GM12878 (cell line): ENCODE measurements at places on chromosomes 11 and 22.

- no peak for DNase-seq
These were observed 408.3 kb downstream of the ETS1 start for GRCh38 chr11:128179039-128179438.

- DNase-seq, result no peak
These were observed 41.6 kb downstream of the MRTFA start for GRCh38 chr22:40594924-40595323.

DNA sequence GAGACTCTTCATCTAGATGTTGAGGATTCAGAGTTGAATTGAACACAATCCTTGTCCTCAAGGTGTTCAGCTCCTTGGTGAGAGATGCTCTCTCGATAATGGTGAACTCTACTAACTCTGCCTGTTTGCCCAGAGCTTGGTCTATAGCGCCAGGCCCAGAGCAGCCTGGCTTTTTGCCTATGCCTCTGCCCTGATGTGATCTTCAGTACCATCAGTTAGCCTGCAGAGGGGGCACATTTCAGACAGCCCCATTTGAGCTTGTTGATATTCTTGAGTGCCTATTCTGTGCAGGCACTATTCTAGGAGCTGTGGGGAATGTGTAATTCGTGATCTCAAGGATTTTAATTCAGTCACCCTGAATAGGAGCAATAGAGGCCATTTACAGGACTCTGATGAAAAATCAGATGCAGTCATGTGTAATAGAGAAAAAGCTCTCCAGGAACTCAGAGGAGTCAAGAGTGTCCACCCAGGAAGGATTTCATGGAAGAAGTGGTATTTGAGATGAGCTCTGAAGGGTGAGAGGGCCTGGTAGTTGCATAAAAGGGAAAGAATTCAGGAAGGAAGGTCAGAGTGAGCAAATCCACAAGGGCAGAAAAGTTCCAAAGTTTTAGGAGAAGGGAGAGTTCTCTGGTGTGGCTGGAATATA, 19.3 kb downstream of the GTPBP1 start:
- DNase-seq, result no peak

DNA sequence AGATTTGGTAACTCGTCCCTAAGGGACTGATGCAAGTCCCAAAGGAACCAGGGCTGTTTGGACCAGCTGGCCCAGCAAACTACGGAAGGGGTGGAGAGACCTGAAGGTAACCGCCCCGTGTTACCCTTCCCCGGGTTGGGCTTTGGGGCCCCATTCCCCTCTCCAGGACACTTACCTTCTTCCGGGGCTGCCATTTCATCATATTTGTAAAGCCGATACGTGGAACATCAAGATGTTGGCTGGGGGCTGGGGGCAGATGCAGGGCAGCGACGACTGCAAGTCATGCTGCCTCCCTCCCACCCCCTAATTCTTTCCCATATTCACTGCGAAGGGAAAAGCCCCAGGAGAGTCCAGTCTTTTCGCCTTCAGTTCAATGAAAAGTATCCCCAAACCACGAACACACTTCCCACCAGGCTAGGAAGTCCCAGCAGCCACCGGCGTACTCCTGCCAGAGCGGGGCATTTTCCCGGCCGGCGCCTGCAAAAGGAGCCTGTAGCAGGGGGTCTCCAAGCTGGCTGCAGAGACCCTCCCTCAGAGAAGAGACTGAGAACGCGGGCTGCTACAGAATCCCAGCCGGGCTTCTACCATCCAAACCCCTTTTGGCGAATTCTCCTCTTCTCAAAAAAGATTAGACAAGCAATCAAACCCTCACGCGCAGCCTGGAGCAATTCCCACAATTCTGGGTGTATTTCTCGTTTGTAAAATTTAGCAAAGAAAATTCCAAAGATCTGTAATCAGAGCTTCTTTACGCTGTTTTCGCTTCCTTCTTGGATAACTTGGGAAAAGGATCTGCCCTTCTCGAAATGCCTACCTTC, 236.7 kb downstream of the TTC28 start:
- DNase-seq, result no peak

DNA sequence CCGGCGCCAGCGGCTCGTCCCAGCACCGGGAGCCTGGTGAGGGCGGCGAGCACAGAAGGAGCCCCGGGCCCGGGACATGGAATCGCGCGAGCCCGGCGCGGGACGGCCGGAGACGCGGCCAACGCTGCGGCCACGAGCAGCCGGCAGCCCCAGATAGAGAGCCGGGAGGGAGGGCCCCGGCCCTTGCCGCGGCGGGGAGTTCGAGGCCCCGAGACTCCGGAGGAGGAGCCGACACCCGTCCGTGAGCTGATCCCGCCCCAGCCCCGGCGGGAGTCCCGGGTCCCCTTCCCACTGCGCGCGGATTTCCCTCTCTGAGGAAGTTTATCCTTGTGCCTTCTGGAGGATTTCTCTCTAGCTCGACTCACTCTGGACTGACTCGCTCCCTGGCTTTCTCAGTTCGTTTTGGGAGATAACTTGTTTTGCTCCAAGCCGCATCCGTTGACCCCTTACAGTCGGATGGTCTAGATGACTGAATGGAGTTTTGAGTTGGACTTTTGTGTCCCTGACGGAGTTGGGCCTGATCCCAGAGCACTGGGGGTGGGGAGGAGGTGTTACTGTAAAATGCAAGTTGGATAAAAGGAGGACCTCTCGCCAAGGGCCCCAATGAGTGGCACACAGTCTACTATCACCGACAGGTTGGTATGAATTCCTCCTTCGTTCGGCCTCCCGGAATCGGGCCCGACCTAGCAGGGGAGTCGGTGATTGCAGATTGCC, 585 bp downstream of the ARHGEF12 start:
- DNase-seq, result no peak

- no peak for DNase-seq
These were observed 61.2 kb upstream of the BLID start for GRCh38 chr11:122177238-122177637.

DNA sequence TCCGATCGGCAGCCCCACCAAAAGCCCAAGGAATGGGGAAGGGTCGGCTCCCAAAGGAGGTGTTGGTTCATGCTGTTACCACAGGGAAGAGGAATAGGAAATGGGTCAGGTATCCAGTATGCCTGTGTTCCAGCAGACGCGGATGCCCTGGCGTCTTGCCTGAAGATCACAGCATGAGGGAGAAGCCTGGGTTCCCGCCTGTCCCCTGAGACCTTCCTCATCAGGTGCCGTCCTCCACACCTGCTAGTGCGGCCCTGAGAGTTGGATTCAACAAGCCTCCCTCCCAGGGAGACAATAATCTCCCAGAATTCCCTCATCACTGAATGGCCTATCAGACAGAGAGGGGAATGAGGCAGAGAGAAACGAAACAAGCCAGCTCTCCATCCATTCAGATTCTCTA, 92.2 kb downstream of the SPATA19 start:
- DNase-seq, result no peak

GRCh38 chr11:113119074-113119473, 157.9 kb downstream of the NCAM1 start:
- no peak for DNase-seq

- no peak for DNase-seq
These were observed 43.9 kb downstream of the ADM start for GRCh38 chr11:10348650-10349280.

GRCh38 chr22:19109198-19110063, 12.8 kb downstream of the DGCR2 start:
- peak; percentile 55 for DNase-seq

- no peak for DNase-seq
These were observed 13.6 kb upstream of the GALNT18 start for GRCh38 chr11:11635443-11635842.

- no peak for DNase-seq
These were observed 700 bp upstream of the DEPDC5 start for GRCh38 chr22:31753005-31753633.

- no peak for DNase-seq
These were observed 19.1 kb downstream of the ETS1 start for GRCh38 chr11:128568166-128568778.

DNA sequence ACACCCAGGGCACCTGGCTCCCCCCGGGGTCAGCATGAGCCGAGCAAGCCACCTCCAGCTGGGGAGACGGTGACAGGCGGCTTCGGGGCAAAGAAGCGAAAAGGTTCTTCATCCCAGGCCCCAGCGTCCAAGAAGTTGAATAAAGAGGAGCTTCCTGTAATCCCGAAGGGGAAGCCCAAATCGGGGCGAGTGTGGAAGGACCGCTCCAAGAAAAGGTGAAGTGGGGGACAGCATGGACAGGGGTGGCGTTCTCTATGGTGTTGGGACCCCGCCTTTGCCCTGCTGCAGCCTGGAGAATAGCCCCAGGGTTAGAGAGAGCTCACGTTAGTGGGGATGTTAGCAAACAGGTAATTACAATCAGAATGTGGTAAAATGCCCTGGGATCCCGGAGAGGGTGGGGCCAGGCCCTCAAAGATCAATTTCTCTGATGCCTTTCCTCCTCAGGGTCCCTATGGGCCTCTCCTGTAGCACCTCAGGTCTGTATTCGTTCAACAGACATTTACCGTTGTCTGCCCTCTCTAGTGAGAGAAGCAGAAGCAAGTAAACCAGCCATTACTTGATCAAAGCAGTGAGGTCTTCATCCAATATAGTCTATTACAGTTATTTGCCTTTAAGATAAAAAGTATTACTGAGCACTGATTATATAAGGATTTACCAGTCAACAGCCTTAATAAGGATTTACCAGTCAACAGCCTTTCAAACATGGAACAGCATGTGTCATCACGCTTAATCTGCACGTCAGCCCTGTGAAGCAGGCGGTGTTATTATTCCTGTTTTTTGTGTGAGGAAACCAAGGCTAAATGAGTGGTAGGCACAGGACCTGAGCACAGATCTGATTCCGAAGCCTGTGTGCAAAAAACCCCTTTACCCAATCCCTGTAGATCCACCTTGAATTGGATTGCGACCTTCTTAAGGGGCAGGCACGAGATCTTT, 1.0 kb downstream of the CCDC86 start:
- no peak for DNase-seq

GRCh38 chr11:121163658-121164308, 62.7 kb downstream of the TECTA start:
- DNase-seq, result peak; percentile 4

GRCh38 chr11:67436459-67437081, 912 bp downstream of the PTPRCAP start:
- peak; percentile 75 for DNase-seq

DNA sequence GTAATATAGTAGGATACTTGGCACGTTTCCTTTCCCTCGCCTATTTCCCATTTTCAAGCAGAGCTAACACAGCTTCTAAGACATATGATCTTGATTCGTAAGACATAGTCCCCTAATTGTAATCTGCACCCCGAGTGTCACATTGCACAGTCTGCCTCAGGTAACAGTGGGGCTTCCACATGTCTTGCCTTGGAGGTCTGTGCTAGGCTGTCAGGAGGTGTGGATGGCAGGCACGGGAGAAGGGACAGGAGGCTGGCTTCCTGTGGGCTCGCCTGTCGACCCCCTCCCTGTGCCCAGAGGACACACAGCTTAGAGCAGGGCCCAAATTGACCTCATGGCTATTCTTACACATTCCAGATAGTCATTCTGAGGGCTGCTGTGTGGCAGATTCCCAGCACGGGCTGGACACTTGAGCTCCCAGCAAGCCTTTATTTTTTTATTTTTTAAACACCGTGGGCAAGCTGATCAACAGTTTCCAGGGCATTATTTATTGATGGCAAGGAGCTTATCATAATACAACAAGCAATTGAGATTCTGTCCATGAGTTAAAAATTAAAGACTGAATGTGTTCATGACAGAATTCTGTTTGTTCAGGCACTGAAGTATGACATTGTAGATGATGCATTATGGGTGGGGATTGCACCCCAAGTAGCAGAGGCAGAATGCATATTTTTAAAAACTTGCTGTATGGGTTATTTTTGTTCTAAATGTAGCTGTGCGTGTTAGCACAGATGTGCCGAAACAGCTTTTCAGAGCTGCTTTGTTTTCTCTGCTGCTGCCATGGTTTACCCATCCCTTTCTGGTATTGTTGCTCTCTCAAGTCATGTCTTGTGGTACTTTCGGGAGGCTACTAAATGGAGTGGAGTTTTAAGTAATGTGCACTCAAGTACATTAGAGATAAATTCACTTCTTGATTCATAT, 113.0 kb downstream of the ATXN10 start:
- peak; percentile 30 for DNase-seq

- DNase-seq, result peak; percentile 68
These were observed 1.2 kb downstream of the UBE2L6 start for GRCh38 chr11:57566005-57566904.

DNA sequence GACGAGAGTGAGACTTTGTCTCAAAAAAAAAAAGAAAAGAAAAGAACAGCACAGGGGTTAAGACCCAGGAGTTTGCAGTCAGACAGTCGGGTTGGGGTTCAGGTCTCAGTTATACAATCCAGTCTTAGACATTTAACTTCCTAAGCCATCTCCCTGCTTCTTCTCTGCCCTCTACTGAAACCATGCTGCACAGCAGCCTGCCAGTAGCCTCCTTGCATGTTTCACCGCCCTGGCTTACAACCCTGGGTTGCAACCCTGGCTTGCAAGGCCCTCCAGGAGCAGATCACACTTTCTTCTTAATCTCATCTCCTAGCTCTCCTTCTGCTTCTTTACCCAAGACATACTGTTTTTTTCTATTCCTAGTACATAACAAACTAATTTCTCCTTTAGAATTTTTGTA, 5.9 kb upstream of the B3GAT3 start:
- DNase-seq, result no peak

DNA sequence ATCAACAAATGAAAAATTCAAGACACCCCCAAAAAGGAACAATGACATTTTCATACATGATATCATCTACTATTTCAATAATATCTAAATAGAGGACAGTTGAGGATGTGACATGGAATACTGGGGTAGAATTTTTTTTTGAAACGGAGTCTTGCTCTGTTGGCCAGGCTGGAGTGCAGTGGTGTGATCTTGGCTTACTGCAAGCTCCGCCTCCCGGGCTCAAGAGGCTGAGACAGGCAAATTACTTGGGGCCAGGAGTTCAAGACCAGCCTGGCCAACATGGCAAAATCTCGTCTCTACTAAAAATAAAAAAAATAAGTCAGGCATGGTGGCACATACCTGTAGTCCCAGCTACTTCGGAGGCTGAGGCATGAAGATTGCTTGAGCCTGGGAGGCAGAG, 41.4 kb downstream of the LRRC74B start:
- DNase-seq, result no peak

DNA sequence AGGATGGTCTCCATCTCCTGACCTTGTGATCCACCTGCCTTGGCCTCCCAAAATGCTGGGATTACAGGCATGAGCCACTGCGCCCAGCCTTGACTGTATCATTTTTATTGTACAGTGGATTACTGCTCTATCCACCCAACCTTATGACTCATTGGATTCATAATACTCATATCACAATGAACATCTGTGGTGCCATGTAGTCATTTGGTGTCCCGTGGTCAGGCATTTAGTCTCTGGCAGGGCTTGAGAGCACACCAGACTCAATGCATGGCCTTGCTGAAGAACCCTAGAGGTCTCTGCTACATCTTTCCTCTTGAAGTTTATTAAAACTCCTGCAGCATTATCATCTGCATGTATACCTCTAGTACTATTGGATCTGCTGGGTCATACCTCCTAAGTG, 98.0 kb upstream of the LDLRAD3 start:
- DNase-seq, result no peak

DNA sequence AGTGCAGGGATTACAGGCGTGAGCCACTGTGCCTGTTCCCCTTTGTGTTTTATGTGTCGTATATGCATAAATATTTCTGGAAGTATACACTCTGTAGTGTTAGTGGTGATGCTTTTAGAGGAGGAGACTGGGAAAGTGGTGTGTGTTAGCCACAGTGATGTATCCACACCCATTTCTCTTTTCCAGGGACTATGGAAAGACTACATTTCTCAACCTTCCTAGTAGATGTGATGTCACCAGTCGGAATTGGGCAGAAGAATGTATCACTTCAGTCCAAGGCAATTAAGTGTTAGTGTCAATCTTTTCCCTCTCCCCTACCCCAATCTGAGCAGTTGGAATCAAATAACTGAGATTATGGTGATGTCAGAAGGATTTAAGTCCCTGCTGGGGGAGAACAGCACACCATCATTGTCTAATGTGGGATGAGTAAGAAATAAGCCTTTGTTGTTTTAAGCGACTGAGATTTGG, 5.8 kb upstream of the ATG16L2 start:
- DNase-seq, result no peak
